ENCODE measurements at places on chromosomes 6 and 20.

GRCh38 chr6:155319902-155320301 is 5.6 kb upstream of the TFB1M start:
- DNase-seq = no peak

- DNase-seq = no peak
Observed at GRCh38 chr20:41293269-41294037, 24.1 kb downstream of the ZHX3 start.

GRCh38 chr6:40138273-40138720 is 204.0 kb upstream of the MOCS1 start:
- no peak for DNase-seq

- DNase-seq = no peak
Observed at GRCh38 chr6:149311766-149312165, 5.7 kb upstream of the TAB2 start.

DNA sequence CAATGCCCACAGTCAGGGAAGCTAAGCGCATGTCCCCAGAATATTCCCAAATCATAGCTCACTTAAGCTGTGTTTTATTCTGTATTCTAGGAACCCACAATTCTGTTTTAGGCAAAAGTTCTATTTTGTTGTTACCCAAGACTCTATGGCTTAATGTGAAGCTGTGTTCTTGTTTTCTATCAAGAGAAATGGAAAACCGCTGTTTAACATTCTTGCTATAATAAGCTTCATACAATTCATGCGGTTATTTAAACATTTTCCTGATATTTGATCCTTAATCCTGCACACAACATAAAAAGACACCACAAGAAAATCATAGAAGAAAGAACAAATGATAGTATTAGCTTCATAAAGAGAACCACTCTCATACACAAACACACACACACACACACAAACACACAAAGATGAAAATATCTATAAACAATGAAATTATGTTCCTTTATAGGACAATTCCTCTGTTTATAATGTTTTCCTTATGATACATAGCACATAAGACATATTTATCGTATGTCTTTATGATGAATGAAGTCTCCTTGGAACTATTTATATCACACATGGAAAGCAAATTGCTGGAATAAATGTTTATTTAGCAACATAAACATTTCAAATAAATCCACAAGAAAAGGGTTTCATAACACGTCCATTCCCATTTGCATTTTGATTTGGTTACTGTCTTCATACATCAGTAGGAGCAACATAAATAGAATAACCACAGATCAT is 16.4 kb upstream of the COL21A1 start:
- no peak for DNase-seq

- DNase-seq = no peak
Observed at GRCh38 chr6:41277605-41278004, 8.9 kb downstream of the TREM1 start.

DNA sequence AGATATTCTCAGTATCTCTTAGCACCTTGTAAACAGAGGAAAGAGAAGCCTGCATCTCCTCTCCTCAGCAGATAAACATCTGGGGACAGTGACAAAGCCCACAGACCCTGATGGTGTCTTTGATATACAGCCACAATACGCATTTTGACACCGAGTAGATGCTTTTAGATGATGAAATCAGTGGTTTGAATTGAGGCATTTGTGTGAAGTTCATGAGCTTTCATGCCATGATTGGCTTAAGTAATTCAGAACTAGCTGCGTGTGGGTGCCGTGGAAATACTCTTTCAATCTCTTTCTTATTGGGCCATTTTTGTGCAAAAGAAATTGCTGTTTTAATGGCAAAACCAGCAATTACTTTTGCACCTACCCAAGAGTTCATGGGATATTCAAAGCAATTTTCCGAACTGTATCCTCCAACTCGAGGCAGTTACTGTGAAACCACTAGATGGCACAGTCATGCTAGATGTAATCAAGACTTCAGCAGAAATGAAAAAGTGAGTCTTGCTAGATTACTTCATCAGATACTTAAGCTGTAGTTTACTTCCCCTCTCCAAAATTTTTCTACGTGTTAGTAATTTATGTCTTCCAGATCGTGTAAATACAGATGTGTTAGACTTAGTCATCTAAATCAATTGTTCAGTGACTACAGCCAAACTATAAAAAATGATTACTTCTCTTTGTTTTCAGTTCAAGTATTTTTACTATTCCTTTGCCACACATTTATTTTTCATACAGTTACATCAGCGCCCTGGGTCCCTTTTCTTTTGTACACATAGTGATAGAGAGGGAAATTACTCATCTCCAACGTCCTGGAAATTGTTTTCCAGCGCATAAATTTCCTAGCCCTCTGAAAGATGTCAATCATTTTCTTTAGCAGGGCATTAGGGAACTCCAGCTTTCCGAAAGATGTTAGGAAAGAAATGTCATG is 49.4 kb downstream of the IYD start:
- no peak for DNase-seq

- DNase-seq = no peak
Observed at GRCh38 chr6:136526196-136526930, 23.9 kb downstream of the MAP7 start.

GRCh38 chr20:46837083-46837482 is 57.6 kb upstream of the EYA2 start:
- DNase-seq = no peak
